ENCODE measurements at places on chromosomes 2 and 18. TPM values are rescaled to one million over a fixed set of nuclear protein-coding genes. Genes with fewer than 3 reads are reported as not detected.

Gene MERTK
- total RNA-seq = 17.3 TPM

Gene ERMN
- 0.32 TPM for total RNA-seq

Gene CIB4
- not detected for total RNA-seq

Gene NEU4
- total RNA-seq = 0.23 TPM

Gene SLC4A5
- total RNA-seq = 3.2 TPM

Gene UCN
- total RNA-seq = 2.8 TPM

Gene ST3GAL5
- total RNA-seq = 76.7 TPM

Gene GPN1
- 23.4 TPM for total RNA-seq

Gene UGT1A3
- not detected for total RNA-seq

GRCh38 chr2:193965263-193965662 lies 1691.8 kb upstream of the SLC39A10 start:
- H3K4me1 ChIP-seq = no peaks in the 10 kb centered on the region
- H3K4me3 ChIP-seq = no peak overlapping the region
- no peaks in the 10 kb centered on the region for H3K27me3 ChIP-seq
- no peak for DNase-seq

GRCh38 chr18:58896268-58896667 lies 31.6 kb downstream of the ZNF532 start:
- no peak overlapping the region for H3K4me3 ChIP-seq
- H3K4me1 ChIP-seq = peaks cover 7% of the 10 kb centered on the region

GRCh38 chr2:207640661-207641060 lies 15.5 kb upstream of the METTL21A start:
- no peaks in the 10 kb centered on the region for H3K36me3 ChIP-seq
- H3K4me3 ChIP-seq = no peak overlapping the region
- no peaks in the 10 kb centered on the region for H3K27me3 ChIP-seq
- H3K27ac ChIP-seq = no peak overlapping the region
- no peaks in the 10 kb centered on the region for H3K4me1 ChIP-seq

DNA sequence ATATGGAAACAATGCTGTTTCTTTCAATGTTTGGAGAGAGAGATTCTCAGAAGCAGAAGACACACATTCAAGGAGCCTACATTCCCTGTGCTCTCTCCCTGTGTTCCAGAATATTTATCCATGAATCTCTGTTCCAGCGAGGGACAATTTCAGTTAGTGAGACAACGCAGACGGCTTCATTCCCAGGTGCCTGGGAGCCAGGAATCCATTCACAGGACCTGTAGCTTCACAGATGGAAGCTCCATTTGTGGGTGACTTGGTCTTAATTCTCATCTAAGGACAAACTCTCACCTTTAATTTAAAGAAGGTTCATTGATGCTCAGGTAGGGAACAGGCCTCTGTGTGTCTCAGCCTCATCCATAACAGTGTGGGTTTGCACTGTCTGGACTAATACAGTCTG lies 1156.6 kb downstream of the RPIA start:
- DNase-seq = no peak
- H3K27ac ChIP-seq = no peak overlapping the region
- H3K4me3 ChIP-seq = no peak overlapping the region

DNA sequence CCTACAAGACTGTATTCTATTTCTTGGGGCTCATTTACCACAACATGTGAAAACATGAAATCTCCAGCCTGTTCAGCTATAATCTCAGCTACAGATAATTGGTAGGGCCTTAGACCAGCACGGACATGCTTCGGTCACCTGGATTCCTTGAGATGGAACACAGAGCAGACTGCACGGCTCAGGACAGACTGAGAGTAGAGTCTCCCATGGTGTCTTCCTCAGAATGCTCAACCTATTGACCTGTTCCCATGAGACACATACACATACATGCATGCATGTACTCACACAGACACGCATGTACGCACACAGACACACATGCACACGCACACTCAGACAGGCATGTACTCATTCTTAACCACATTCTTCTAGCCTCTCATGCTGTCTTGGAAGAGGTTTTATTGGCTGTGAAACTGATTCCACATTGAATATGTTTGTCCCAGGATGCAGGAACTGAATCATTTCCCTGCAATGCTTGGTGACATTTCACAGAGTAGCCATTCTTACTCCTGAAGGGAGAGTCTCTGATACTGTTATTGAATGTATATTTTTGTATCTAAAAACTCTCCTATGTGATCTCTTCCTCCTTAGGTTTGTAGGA lies 23.5 kb upstream of the BZW1 start:
- no peaks in the 10 kb centered on the region for H3K36me3 ChIP-seq
- DNase-seq = no peak
- no peaks in the 10 kb centered on the region for H3K4me1 ChIP-seq
- H3K27ac ChIP-seq = no peak overlapping the region

GRCh38 chr2:165627470-165627869 lies 158.0 kb downstream of the CSRNP3 start:
- no peaks in the 10 kb centered on the region for H3K27me3 ChIP-seq
- no peak overlapping the region for H3K27ac ChIP-seq
- no peaks in the 10 kb centered on the region for H3K36me3 ChIP-seq
- DNase-seq = no peak
- no peaks in the 10 kb centered on the region for H3K4me1 ChIP-seq

GRCh38 chr2:163554864-163555263 lies 180.9 kb downstream of the FIGN start:
- no peak overlapping the region for H3K27ac ChIP-seq
- H3K36me3 ChIP-seq = no peaks in the 10 kb centered on the region
- no peaks in the 10 kb centered on the region for H3K4me1 ChIP-seq
- H3K4me3 ChIP-seq = no peak overlapping the region

Data from upper lobe of right lung (tissue), 1 donor.